ENCODE measurements at places on chromosomes 12 and 14. TPM values are rescaled to one million over a fixed set of nuclear protein-coding genes. Genes with fewer than 3 reads are reported as not detected.

GLT1D1 gene
- total RNA-seq, result not detected

RNASE7 gene
- not detected for total RNA-seq

CLEC12A gene
- 4.8 TPM for total RNA-seq

GYS2 gene
- total RNA-seq, result not detected

ATXN2 gene
- total RNA-seq, result 37.8 TPM

CD163 gene
- not detected for total RNA-seq

LRP1 gene
- total RNA-seq, result 0.39 TPM

EGLN3 gene
- total RNA-seq, result 13.7 TPM

SETD3 gene
- 66.0 TPM for total RNA-seq

DHRS1 gene
- total RNA-seq, result 28.6 TPM

CACNA2D4 gene
- 6.8 TPM for total RNA-seq

GALNT16 gene
- not detected for total RNA-seq

CMA1 gene
- 0.52 TPM for total RNA-seq

KSR2 gene
- not detected for total RNA-seq

DHRS2 gene
- total RNA-seq, result 0.24 TPM

RASSF3 gene
- 61.7 TPM for total RNA-seq

KLRC4 gene
- 4.9 TPM for total RNA-seq

APOF gene
- not detected for total RNA-seq

FRMD6 gene
- 3.5 TPM for total RNA-seq

TCL1B gene
- total RNA-seq, result not detected

AICDA gene
- not detected for total RNA-seq

IL26 gene
- not detected for total RNA-seq

PROX2 gene
- 0.44 TPM for total RNA-seq

ACTR10 gene
- total RNA-seq, result 49.5 TPM

BHLHE41 gene
- total RNA-seq, result not detected

PWP1 gene
- 40.9 TPM for total RNA-seq

TAS2R7 gene
- total RNA-seq, result not detected

SMCO2 gene
- not detected for total RNA-seq

TXNDC16 gene
- total RNA-seq, result 9.5 TPM

SOAT2 gene
- total RNA-seq, result 10.8 TPM

DNAJC22 gene
- not detected for total RNA-seq

TAC3 gene
- not detected for total RNA-seq

FLVCR2 gene
- total RNA-seq, result 5.5 TPM

STAC3 gene
- total RNA-seq, result 9.9 TPM

ZNF839 gene
- 18.4 TPM for total RNA-seq

MYO1A gene
- total RNA-seq, result 1.3 TPM

WBP11 gene
- total RNA-seq, result 98.2 TPM

DEGS2 gene
- total RNA-seq, result 0.39 TPM

KRT73 gene
- total RNA-seq, result 0.91 TPM

CCDC197 gene
- not detected for total RNA-seq

KCNK13 gene
- total RNA-seq, result 0.13 TPM

C14orf180 gene
- total RNA-seq, result not detected

RPS6KL1 gene
- 4.3 TPM for total RNA-seq

KERA gene
- total RNA-seq, result not detected

PABPN1 gene
- total RNA-seq, result 200 TPM

RNU7-1 gene
- total RNA-seq, result not detected

CDCA4 gene
- total RNA-seq, result 59.9 TPM

PYGL gene
- total RNA-seq, result not detected

TAS2R42 gene
- total RNA-seq, result not detected

DCN gene
- total RNA-seq, result not detected
